Ovary (tissue), 10 donors: ENCODE measurements at places on chromosomes 6 and 20.

DNA sequence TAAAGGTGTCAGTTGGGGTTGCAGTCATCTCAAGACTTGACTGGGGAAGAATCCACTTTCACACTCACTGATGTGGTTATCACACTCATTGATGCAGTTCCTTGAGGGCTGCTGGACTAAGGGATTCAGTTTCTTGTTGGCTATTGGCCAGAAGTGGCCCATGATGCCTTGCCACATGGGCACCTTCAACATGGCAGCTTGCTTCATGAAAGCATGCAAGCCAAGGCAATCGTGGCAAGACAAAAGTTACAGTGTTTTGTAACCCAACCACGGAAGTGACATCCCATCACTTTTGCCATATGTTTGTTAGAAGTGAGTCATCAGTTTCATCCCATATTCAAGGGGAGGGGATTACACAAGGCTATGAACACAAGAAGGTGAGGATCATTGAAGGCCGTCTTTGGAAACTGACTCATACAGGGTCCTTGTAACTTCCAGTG, 3.8 kb upstream of the RANBP9 start:
- DNase-seq = no peak

DNA sequence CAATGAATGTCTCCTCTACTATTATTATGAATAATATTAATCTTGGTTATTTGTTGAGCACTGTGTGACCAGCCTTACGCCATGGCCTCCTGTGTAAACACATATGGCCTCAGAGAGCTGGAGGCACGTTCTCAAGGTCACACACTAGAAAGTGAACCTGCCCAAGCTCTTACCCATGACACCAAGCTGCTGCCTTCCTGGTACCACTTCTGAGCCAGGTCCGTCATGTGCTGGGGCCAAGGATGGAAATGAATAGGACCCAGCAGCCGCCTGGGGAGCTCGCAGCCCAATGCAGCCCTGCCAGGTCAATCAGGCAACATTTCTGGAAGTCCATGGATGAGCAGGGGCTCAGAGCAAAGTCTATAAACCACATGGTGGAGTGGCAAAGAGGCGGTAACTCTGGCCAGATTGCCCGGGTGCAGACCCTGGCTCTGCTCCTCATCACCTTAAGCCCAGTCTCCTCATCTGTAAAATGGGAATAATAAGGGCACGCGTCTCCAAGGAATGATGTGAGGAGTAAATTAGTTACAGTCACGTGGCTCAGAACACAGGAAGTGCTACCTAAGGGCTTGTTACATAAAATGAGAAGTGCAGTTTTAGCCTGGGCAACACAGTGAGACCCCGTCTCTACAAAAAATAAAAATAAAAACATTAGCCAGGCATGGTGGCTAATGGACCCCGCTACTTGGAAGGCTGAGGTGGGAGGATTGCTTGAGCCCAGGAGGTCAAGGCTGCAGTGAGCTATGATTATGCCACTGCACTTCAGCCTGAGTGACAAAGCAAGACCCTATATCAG, 61.5 kb downstream of the JPH2 start:
- no peak for DNase-seq

- DNase-seq = no peak
Measured at GRCh38 chr20:32606790-32607189, 21.7 kb upstream of the NOL4L start.

GRCh38 chr6:35725721-35726438, 11.0 kb upstream of the ARMC12 start:
- DNase-seq = no peak

DNA sequence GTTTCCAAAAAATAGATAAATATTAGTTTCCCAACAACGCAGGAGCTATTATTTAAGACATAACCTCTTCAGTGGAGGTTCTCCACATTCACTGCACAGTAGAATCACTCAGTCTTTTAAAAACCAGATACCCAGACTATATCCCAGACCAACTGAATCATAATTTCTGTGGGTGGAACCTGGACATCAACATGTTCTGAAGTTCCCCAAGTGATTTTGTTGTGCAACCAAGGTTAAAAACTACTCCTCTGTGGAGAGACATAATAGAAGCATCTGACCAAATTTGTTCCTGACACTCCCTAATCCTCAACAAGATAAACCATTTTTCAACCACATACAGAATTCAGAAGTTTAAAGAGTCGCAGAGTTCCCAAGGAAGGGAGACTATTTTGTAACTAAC, 42.3 kb downstream of the STK38 start:
- DNase-seq = no peak

GRCh38 chr6:155381673-155382337, 67.5 kb upstream of the TFB1M start:
- DNase-seq = no peak

GRCh38 chr6:90035047-90035723, 140.9 kb downstream of the GJA10 start:
- no peak for DNase-seq

- DNase-seq = peak; percentile 74
Measured at GRCh38 chr20:17895641-17896171, 72.9 kb downstream of the SNX5 start.

DNA sequence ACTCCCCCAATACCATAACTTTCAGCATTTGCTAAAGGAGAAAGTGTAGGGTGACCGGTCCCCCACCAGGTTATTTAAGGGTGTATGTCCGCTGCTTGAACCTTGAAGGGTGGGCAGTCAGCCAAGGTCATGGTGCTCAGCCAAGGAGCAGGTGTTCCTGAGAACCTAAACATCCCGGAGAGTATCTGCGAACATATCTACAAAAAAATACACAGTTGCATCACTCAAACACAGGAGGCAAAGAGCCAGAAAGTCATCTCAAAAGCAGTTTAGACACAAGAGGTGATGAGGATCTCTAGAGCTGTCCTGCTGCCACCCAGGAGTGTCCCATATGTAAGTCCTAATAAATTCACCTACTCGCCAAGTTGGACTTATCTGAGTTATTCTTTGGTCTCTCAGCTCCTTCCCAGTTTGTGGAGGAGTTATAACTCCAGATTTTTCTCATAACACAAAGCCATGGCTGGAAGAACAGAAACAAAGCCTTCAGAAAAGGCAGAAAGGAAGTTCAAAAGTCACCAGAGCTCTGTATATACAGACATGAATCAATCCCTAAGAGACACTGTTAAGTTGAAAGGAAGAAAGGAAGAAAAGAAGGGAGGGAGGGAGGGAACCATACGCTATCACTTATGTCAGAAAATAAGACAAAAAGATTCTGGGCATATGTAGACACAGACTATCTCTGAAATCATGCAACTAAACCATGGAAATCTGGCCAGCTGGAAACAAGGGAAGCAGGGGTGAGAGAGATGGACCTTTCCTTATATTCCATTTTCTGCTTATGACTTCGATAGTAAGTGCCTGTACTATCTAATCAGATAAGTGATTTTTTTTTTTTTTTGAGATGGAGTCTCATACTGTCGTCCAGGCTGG, 11.3 kb downstream of the MBOAT1 start:
- peak; percentile 40 for DNase-seq

- DNase-seq = no peak
Measured at GRCh38 chr6:20203561-20204511, 8.4 kb downstream of the MBOAT1 start.

- no peak for DNase-seq
Measured at GRCh38 chr6:159527351-159527750, 165.7 kb downstream of the SOD2 start.

DNA sequence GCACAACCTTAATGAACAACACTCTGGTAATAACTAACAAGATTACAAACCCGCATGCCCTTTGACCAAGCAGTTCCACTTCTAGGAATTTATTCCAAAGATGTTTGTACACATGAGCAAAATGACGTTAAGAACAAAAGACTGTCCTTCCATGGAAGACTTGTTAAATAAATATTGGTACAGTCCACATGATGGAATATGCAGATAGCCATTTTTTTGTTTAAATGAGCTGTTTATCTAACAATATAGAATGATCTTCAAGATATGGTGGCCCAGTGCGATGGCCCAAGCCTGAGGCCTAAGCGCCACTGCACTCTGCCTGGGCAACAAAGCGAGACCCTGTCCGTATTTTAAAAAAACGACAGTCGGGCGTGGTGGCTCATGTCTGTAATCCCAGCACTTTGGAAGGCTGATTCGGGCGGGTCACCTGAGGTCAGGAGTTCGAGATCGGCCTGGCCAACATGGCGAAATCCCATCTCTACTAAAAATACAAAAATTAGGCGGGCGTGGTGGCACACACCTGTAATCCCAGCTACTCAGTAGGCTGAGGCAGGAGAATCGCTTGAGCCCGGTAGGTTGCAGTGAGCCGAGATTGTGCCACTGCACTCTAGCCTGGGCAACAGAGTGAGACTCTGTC, 7.4 kb upstream of the AHCY start:
- DNase-seq = no peak
